ENCODE measurements at places on chromosomes 2 and 18. TPM values are rescaled to one million over a fixed set of nuclear protein-coding genes. Genes with fewer than 3 reads are reported as not detected.

DNA sequence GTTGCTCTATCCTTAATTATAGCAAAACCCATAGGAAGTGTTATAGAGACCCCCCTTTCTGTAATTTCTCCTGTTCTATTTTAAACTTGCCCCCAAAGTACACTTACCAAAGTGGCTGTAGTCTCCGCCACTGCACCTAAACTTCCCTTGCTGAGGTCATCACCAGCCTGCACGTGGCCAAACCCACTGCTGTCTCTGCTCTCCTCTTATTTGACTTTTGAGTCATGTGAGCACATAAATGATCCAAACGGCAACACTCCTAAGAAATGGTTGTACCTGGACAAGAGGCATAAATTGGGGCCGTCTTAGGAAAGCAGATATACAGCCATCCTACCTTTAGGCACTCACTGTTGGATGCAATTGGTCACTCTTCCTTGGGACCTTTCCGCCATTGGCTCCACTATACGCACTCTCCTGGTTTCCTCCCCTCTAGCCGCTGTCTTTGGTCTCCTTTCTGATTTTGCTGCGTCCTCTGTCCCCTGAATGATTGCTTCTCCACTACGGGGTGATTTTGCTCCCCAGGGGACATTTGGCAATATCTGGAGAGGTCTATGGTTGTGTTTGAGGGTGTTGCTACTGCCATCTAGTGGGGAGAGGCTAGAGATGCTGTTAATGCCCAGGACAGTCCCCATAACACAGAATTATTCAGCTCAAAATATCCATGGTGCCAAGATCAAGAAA, 19.2 kb upstream of the IL36G start:
- H3K4me1 ChIP-seq = no peaks in the 10 kb centered on the region
- no peaks in the 10 kb centered on the region for H3K27me3 ChIP-seq
- no peak overlapping the region for H3K4me3 ChIP-seq
- no peaks in the 10 kb centered on the region for H3K36me3 ChIP-seq
- DNase-seq = peak; percentile 58
- no peak overlapping the region for H3K27ac ChIP-seq

- no peaks in the 10 kb centered on the region for H3K27me3 ChIP-seq
- H3K4me3 ChIP-seq = no peak overlapping the region
- peaks cover 84% of the 10 kb centered on the region for H3K36me3 ChIP-seq
These were observed 8.7 kb downstream of the PIKFYVE start for GRCh38 chr2:208274748-208275147.

GRCh38 chr18:2908946-2909335, 62.1 kb downstream of the EMILIN2 start:
- no peaks in the 10 kb centered on the region for H3K4me1 ChIP-seq
- no peak for DNase-seq
- no peak overlapping the region for H3K4me3 ChIP-seq
- peaks cover 59% of the 10 kb centered on the region for H3K36me3 ChIP-seq

Gene POU3F3
- not detected for total RNA-seq

Gene GRHL1
- 4.7 TPM for total RNA-seq

GRCh38 chr2:238596571-238597551, 170.1 kb downstream of the ASB1 start:
- H3K36me3 ChIP-seq = no peaks in the 10 kb centered on the region
- peaks cover 21% of the 10 kb centered on the region for H3K4me1 ChIP-seq
- H3K27ac ChIP-seq = peak overlapping the region; percentile 77
- H3K27me3 ChIP-seq = no peaks in the 10 kb centered on the region

GRCh38 chr2:70123051-70123828, 36.0 kb downstream of the PCBP1 start:
- H3K36me3 ChIP-seq = no peaks in the 10 kb centered on the region
- peak overlapping the region; percentile 99 for H3K27ac ChIP-seq
- peak overlapping the region; percentile 46 for H3K4me3 ChIP-seq
- H3K27me3 ChIP-seq = no peaks in the 10 kb centered on the region

Gene MITD1
- 20.1 TPM for total RNA-seq

DNA sequence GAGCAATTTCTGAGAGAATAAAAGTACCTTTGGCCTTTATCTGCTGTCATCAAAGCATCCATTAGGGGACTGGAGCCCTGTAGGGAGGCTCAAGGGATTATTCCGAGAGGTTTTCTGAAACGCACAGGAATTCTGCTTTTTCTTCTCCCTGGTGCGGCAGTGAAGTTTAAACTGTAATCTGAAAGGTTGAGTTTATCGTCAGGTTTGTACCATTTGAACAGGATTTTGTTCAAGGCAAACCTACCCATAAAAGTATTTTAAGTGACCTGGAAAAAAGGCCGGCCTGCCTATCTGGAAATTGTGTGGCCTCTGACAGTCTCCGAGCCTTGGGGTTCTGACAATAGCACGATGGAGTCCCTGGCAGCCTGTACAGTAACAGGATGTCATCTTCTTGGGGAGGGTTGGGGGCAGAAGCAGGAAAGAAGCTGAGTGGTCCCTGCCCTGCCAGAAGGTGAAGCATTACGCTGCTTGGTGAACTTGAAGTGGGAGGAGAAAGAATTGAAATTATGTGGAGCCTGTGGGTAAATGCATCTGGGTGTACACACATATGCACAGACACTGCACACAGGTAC, 272.0 kb downstream of the CYRIA start:
- no peak overlapping the region for H3K27ac ChIP-seq
- H3K4me3 ChIP-seq = no peak overlapping the region
- no peaks in the 10 kb centered on the region for H3K36me3 ChIP-seq
- no peaks in the 10 kb centered on the region for H3K27me3 ChIP-seq

- H3K4me1 ChIP-seq = no peaks in the 10 kb centered on the region
- DNase-seq = no peak
- no peaks in the 10 kb centered on the region for H3K27me3 ChIP-seq
- H3K4me3 ChIP-seq = no peak overlapping the region
- H3K27ac ChIP-seq = no peak overlapping the region
These were observed 83.9 kb downstream of the PIK3C3 start for GRCh38 chr18:42038936-42039335.

DNA sequence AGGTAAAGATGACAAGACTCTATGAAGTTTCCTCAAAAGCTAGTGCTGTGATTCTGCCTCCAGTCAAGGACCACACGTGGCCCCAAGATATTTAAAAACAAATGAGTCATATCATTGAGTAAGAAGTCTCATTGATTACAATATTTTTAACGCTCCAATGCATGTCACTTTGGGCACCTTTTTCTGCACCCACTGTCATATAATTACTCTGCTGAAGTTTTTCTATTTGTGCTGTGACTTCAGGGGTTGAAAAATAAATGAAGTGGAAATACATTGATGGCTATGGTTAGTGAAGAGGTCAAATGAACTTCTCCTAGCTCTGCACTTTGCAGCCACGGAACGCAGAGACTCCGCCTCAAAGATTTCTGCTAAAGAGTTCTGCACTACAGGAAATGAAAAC, 344.3 kb upstream of the KYNU start:
- H3K4me3 ChIP-seq = no peak overlapping the region
- H3K27me3 ChIP-seq = no peaks in the 10 kb centered on the region
- DNase-seq = no peak
- H3K36me3 ChIP-seq = no peaks in the 10 kb centered on the region

Gene DSC2
- 18.5 TPM for total RNA-seq

DNA sequence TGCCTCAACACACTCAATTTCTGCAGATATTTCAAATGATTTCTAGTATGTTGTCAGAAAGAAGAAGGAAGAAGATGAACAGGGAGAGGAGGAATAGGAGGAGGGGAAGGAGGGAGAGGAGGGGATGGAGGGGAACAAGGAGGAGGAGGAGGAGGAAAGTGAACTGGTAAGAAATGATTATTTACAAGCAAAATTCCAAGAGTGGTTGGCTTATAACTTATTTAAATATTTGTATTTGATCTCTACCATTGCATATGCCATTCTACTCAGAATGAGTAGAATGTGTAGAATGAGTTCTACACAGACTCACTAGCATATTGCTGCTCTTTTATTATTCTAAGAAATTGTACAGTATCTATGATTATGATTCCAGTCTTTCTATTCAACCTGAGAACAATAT, 866.2 kb upstream of the DDX18 start:
- no peak overlapping the region for H3K4me3 ChIP-seq
- H3K27me3 ChIP-seq = no peaks in the 10 kb centered on the region
- no peak for DNase-seq
- H3K4me1 ChIP-seq = no peaks in the 10 kb centered on the region

- H3K27ac ChIP-seq = no peak overlapping the region
- no peaks in the 10 kb centered on the region for H3K4me1 ChIP-seq
- no peak overlapping the region for H3K4me3 ChIP-seq
- no peaks in the 10 kb centered on the region for H3K27me3 ChIP-seq
- no peaks in the 10 kb centered on the region for H3K36me3 ChIP-seq
These were observed 170.9 kb downstream of the BCL2 start for GRCh38 chr18:63148449-63149301.

DNA sequence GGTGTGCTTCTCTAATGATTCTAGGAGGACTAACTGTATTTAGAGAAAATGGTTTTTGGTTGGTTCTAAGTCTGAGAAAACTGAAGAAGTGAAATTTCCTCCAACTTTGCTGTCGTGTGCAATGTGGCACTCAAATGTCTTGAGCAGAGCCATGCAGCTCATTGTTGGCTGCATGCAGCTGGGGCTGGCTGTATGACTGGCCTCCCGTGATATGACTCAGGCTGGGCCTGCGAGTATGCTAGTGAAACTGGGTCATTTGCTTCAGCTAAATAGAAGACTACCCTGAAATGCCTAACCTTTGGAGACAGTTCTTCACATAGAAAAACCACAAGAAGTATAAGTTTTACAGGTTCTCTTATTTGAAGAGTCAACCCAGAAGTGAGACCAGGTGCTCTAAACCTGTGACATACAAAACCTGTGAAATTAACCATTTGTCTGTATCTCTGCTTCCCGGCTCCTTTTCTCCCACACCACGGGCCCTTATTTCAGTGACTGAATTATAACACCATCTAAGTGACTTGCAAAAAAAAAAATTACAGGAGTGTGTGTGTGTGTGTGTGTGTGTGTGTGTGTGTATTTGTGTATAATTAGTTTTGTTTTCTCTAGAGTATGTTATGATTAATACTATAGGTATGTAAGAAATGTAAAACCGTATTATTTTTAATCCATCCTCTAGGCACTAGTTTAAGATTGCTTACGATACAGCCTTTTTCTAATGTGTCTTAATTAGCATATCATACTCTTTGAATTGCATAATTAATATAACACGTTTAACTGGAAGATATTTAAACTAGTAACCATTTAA, 15.9 kb downstream of the POLI start:
- DNase-seq = no peak
- no peaks in the 10 kb centered on the region for H3K27me3 ChIP-seq
- no peak overlapping the region for H3K4me3 ChIP-seq
- no peak overlapping the region for H3K27ac ChIP-seq
- no peaks in the 10 kb centered on the region for H3K4me1 ChIP-seq

DNA sequence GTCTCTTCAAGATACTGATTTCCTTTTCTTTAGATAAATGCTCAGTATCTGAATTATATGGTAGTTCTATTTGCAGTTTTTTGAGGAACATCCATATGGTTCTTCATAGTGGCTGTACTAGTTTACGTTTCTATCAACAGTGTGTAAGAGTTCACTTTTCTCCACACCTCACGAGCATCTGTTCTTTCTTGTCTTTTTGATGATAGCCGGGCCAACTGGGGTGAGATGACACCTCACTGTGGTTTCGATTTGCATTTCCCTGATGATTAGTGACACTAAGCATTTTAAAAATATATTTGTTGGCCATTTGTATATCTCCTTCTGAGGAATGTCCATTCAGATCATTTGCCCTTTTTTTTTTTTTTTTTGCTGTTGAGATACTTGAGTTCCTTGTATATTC, 458.8 kb downstream of the SETBP1 start:
- no peak overlapping the region for H3K27ac ChIP-seq
- no peaks in the 10 kb centered on the region for H3K4me1 ChIP-seq
- H3K27me3 ChIP-seq = no peaks in the 10 kb centered on the region
- no peak for DNase-seq
- H3K4me3 ChIP-seq = no peak overlapping the region

- DNase-seq = no peak
- H3K4me3 ChIP-seq = no peak overlapping the region
- H3K4me1 ChIP-seq = no peaks in the 10 kb centered on the region
- H3K36me3 ChIP-seq = no peaks in the 10 kb centered on the region
- H3K27me3 ChIP-seq = no peaks in the 10 kb centered on the region
- H3K27ac ChIP-seq = no peak overlapping the region
These were observed 22.3 kb upstream of the B3GNT7 start for GRCh38 chr2:231373184-231373583.

Gene LYPD6B
- total RNA-seq = 0.79 TPM

DNA sequence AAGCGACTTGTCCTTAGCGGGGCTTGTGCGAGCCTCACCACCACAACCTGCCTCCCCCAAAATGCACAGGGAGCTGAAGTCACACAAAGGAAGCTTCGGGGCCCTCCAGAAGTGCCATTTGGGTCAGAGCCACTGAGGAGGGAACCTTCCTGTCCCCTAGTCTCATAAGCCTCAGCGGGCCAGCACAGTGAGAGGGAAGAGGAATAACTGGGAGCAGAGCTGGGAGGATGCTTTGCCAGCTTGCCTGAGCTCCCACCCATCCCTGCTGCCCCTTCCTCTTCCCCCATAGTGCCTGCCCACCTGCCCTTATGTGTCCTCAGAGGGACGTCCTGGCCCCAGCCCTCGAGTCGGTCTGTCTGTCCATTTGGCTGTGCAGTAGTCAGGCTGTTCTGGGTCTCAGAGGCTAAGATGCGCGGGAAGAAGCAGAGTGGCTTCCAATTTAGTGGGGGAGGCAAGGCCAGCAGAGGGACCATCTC, 51.8 kb upstream of the GPR17 start:
- no peak overlapping the region for H3K4me3 ChIP-seq
- H3K27me3 ChIP-seq = no peaks in the 10 kb centered on the region
- H3K27ac ChIP-seq = no peak overlapping the region
